Smooth muscle cell of trachea (primary cell): ENCODE measurements at places on chromosomes 5 and 9. TPM values are rescaled to one million over a fixed set of nuclear protein-coding genes. Genes with fewer than 3 reads are reported as not detected.

Gene MPDZ
- total RNA-seq = 36.1 and 38.0 TPM in 2 replicates

Gene FAM221B
- total RNA-seq = not detected in 2 replicates

Gene MTRR
- 28.9 and 37.1 TPM in 2 replicates for total RNA-seq

Gene PCDHGC4
- 4.5 and 6.0 TPM in 2 replicates for total RNA-seq

Gene ZDHHC11B
- 0.29 TPM in 1 of 2 replicates, not detected in the other for total RNA-seq

Gene ZNF608
- total RNA-seq = 13.4 and 17.3 TPM in 2 replicates

Gene PAEP
- total RNA-seq = not detected in 2 replicates

Gene GPR151
- total RNA-seq = not detected in 2 replicates

Gene MAST4
- 10.8 TPM in 2 replicates for total RNA-seq

Gene PTCH1
- 4.8 and 7.1 TPM in 2 replicates for total RNA-seq

Gene SIT1
- total RNA-seq = 0.29 TPM in 1 of 2 replicates, not detected in the other

Gene ORM1
- not detected in 2 replicates for total RNA-seq

Gene IRGM
- not detected in 2 replicates for total RNA-seq

Gene TMEM215
- not detected in 2 replicates for total RNA-seq

Gene CRB2
- total RNA-seq = not detected in 2 replicates

Gene NPR3
- total RNA-seq = 82.2 and 123 TPM in 2 replicates

Gene SPINK4
- total RNA-seq = not detected in 2 replicates

Gene NR6A1
- total RNA-seq = 0.44 and 0.66 TPM in 2 replicates

Gene TNPO1
- 240 and 270 TPM in 2 replicates for total RNA-seq

Gene LOX
- total RNA-seq = 53.8 and 66.2 TPM in 2 replicates

Gene BARX1
- total RNA-seq = not detected in 2 replicates

Gene TAF1L
- total RNA-seq = under 0.01 TPM in 2 replicates

Gene CER1
- not detected in 2 replicates for total RNA-seq

Gene FSD1L
- 5.0 and 10.3 TPM in 2 replicates for total RNA-seq

Gene LMX1B
- not detected in 2 replicates for total RNA-seq

Gene CTXN3
- total RNA-seq = not detected in 2 replicates

Gene OTP
- total RNA-seq = not detected in 2 replicates

Gene SPACA9
- 3.5 and 7.6 TPM in 2 replicates for total RNA-seq

Gene ECM2
- 5.7 and 6.1 TPM in 2 replicates for total RNA-seq

Gene SLC27A6
- total RNA-seq = under 0.01 and 0.15 TPM in 2 replicates

Gene ZNF462
- 17.0 and 19.0 TPM in 2 replicates for total RNA-seq

Gene ZNF454
- total RNA-seq = 1.6 and 2.5 TPM in 2 replicates

Gene CDH18
- 8.1 and 17.9 TPM in 2 replicates for total RNA-seq

Gene GMCL2
- total RNA-seq = under 0.01 TPM in 1 of 2 replicates, not detected in the other

Gene EDIL3
- 23.9 and 40.4 TPM in 2 replicates for total RNA-seq

Gene NUTM2F
- total RNA-seq = not detected in 2 replicates

Gene FBXL7
- 7.3 and 8.3 TPM in 2 replicates for total RNA-seq

Gene SMIM32
- not detected in 2 replicates for total RNA-seq

Gene ADRA1B
- 0.17 TPM in 1 of 2 replicates, not detected in the other for total RNA-seq
